ENCODE measurements at places on chromosomes 4 and X. TPM values are rescaled to one million over a fixed set of nuclear protein-coding genes. Genes with fewer than 3 reads are reported as not detected.

DNA sequence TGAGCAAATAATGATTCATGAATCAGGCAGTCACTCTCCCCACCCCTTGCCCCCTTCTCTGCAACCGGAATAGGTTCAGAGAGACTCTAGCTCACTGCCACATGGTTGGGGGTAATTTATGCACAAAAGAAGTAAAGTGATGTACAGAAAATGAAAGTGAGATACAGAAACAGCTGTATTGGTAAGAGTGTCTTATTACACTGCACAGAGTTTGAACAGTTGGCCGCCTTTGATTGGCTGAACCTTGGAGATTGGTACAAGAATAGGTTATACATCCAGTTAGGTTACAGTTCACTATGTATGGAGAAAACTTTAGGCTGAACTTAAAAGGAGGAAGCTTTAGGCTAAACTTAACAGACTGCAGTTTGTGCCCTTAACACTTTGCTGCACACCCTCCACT is 34.6 kb upstream of the DIAPH2 start:
- DNase-seq, result no peak

DNA sequence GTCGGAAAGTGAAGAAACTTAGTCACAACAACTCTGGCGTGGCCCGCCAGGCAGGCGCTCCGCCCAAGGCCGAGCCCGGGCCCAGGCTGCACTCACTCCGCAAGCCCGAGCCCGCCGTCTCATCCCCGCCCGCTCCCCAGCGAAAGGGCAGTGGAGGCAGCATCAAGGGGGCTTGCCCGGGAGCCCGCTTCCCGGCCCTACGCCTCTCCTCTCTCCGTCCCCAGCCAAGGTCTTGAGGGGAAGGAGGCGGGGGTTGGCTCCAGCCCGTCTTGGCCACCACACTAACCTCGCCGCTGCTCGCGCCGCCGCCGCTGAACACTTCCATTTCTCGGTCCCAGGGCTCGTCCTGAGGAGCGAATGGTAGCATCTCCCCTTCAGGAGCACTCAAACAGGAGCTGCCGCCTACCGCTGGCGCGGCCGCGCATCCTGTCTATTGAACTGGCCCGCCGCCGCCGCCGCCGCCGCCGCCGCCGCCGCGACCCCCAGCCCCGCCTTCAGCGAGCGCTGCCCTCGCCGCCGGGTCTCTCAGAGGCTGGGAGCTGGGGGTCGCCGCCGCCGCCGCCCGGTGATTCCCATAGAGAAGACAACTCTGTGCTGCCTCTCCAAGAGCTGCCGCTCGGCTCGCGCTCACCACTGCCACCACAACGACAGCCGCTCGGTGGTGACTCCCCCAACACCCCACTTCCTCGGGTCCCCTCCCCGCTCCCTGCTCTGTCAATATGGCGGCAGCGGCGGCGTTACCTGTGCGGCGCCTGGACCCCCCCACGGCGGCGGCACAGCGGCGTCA is at the start of gene RPS6KA6:
RPS6KA6 (minus strand) TSS at position 667 of the 787 bp plus-strand sequence; CDS start at position 367, 300 bp downstream.
- DNase-seq, result peak; percentile 40

GRCh38 chr4:158008551-158009218 is 164.1 kb downstream of the GASK1B start:
- no peak for DNase-seq

DNA sequence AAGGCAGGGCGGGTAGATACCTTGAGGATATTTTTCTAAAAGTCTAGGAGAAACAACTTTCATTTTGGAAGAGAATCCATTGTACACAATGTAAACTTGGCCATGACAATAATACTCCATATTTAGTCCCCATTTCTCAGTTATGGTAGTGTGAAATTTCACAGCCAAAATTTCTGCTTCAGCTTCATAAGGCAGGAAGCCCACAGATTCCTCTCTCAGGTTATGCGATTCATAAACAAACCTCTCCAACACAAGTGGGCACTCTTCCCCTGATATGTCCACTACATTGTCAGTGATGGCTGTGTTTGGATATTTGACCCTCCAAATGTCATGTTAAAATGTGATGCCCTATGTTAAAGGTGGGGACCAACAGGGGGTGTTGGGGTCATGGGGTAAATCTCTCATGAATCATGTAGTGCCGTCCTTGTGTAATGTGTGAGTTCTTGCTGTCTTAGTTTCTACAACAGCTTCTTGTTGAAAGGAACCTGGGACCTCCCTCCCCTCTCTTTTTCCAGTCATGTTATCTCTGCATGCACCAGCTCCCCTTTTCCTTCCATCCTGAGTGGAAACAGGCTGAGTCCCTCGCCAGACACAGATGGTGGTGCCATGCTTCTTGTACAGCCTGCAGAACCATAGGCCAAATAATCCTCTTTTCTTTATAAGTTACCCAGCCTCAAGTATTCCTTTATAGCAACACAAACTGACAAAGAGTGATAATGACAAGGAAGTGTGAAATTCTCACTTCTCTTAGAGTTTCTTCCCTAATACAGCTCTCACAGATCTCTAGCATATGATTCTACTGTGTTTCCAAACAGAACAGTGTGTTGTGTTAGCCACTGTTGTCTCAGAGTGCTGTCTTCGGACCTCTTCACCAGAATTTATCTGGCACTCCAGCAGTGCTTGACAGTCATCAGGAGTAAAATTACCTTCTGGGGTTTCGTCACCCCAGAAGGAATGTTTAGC is 598.4 kb upstream of the GNPDA2 start:
- no peak for DNase-seq

DNA sequence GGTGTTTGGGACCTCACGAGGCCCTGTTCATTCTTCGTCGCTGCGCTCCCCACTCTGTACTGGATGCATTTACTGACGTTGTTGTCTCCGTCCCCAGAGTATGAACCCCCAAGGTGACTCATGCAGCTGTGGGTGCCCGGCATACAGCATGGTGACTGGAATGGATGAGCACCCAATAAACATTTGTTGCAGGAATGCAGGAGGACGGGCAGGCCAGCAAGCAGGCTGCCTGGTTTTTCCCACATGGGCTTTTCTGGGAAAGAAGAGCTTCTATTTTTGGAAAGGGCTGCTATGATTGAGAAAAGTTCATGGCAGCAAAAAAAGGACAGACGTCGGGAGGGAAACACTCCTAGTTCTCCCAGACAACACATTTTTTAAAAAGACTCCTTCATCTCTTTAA is 893 bp upstream of the SOD3 start:
- DNase-seq, result no peak

DNA sequence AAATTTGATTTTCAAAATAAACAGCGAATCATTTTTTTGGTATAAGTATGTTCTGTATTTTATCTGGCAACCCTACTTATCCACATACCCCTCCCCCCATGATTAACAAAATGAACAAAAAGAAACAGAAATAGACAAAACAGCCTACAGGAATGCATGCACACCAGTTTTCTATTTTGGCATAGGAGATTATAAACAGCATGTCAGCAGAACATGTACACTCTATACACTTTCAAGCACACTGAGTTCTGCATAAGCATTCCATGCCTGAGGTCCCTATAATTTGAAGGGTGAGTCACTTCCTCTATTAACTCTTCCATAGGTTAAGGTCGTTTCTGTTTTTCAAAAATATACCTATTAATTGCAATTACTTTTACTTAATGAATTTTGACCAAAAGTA is 28.0 kb upstream of the ZNF280C start:
- DNase-seq, result no peak

DNA sequence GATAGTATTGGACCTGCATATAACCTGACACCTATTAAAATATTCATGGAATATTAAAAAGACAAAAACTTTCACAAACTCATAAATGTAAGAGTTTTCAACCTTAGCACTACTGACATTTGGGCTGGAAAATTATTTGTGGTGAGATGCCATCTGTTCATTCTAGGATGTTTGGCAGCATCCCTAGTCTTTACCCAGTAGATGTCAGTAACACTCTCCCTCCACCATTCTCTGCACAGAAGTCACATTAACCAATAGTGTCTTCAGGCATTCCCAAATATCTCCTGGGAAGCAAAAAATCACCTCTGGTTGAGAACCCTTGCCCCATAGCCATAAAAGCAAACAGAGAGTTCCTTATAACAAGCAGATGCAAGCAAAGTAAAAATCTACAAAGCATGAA is 41.4 kb upstream of the NDST4 start:
- peak; percentile 12 for DNase-seq

TMEM31 gene
- total RNA-seq, result not detected

ETNPPL gene
- total RNA-seq, result 2.3 TPM

TRIM60 gene
- total RNA-seq, result not detected

CYBB gene
- total RNA-seq, result 0.14 TPM

ZNF157 gene
- total RNA-seq, result 0.31 TPM

CDKL5 gene
- total RNA-seq, result 7.0 TPM

Measured in H7 (cell line).